ENCODE measurements at places on chromosomes 7 and 10. TPM values are rescaled to one million over a fixed set of nuclear protein-coding genes. Genes with fewer than 3 reads are reported as not detected.

GRCh38 chr10:121527690-121528089 lies 70.6 kb downstream of the FGFR2 start:
- H3K36me3 ChIP-seq, result no peaks in the 10 kb centered on the region
- no peak overlapping the region for H3K27ac ChIP-seq
- no peak overlapping the region for H3K4me3 ChIP-seq
- no peak for DNase-seq
- H3K4me1 ChIP-seq, result no peaks in the 10 kb centered on the region

Gene TMEM178B
- total RNA-seq, result 0.25 TPM

DNA sequence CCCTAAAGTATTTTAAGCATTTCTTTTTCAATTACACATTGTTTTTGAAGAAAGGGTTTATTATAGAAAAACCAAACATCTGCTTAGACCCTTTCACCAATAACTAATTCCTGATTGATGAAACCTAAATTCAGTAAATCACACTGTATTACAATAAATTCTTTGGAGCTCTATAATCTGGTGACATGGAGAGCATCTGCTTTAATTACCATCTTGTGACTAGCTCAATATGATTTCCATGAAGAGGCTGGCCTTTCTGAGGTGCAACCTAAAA lies 9.7 kb downstream of the HYCC1 start:
- peaks cover 45% of the 10 kb centered on the region for H3K4me1 ChIP-seq
- H3K4me3 ChIP-seq, result no peak overlapping the region
- no peaks in the 10 kb centered on the region for H3K27me3 ChIP-seq
- DNase-seq, result no peak
- H3K27ac ChIP-seq, result no peak overlapping the region
- H3K36me3 ChIP-seq, result peaks cover 6% of the 10 kb centered on the region

- no peak overlapping the region for H3K27ac ChIP-seq
- no peak overlapping the region for H3K4me3 ChIP-seq
- no peaks in the 10 kb centered on the region for H3K27me3 ChIP-seq
- no peak for DNase-seq
- peaks cover 17% of the 10 kb centered on the region for H3K36me3 ChIP-seq
Observed at GRCh38 chr7:21374134-21374533, 53.7 kb upstream of the SP4 start.

GRCh38 chr7:153902862-153903261 lies 149.3 kb upstream of the DPP6 start:
- H3K27ac ChIP-seq, result no peak overlapping the region
- H3K4me3 ChIP-seq, result no peak overlapping the region
- no peak for DNase-seq
- H3K27me3 ChIP-seq, result no peaks in the 10 kb centered on the region
- H3K4me1 ChIP-seq, result no peaks in the 10 kb centered on the region

Gene SYT15
- 1.2 TPM for total RNA-seq

- no peak overlapping the region for H3K4me3 ChIP-seq
- H3K27me3 ChIP-seq, result no peaks in the 10 kb centered on the region
- H3K4me1 ChIP-seq, result peaks cover 4% of the 10 kb centered on the region
- no peak overlapping the region for H3K27ac ChIP-seq
- no peaks in the 10 kb centered on the region for H3K36me3 ChIP-seq
Observed at GRCh38 chr7:2886900-2887299, 42.8 kb upstream of the GNA12 start.

Gene SRI
- total RNA-seq, result 115 TPM

Gene EZH2
- 120 TPM for total RNA-seq

All from activated CD4-positive, alpha-beta T cell treated with anti-CD3 and anti-CD28 coated beads, Interleukin-2, amount 10 ng/mL, durations not matched to agents 7 days and 5 days (primary cell).